Stimulated activated CD8-positive, alpha-beta memory T cell treated with anti-CD3 and anti-CD28 coated beads, Interleukin-2, amount 100 ng/mL, for 48 hours (primary cell): ENCODE measurements at places on chromosomes 3 and 15.

GRCh38 chr3:108518895-108519294 lies 8.5 kb upstream of the MYH15 start:
- no peak for DNase-seq

DNA sequence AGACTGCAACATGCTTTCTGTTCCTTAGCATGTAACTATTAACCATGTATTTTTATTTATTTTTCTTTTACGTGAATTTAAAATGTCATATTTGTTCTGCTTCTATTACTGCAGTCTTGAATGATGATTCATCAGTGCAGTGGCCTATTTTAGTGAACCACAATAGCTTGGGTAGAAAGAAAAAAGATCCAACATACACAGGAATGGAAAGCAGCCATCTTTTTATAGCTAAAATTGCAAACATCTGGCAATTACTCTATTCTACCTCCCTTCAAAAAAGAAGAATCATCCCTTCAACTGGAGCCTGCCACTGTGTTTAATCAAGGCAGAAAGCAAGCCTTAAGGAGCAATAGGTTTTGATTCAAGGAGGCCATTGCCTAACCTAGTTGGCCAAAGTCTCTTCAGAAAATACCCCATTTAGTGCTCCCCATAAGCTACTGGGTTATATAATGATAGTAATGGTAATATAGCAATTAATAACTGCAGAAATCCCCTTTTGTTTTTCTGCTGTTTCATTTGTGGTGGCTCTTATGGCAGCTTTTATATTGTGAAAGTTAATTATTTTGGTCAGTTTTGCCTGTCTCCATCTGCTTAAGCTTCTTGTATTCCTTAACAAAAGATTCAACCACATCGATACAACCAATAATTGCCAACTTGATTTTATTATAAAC lies 267.3 kb downstream of the LPP start:
- no peak for DNase-seq

DNA sequence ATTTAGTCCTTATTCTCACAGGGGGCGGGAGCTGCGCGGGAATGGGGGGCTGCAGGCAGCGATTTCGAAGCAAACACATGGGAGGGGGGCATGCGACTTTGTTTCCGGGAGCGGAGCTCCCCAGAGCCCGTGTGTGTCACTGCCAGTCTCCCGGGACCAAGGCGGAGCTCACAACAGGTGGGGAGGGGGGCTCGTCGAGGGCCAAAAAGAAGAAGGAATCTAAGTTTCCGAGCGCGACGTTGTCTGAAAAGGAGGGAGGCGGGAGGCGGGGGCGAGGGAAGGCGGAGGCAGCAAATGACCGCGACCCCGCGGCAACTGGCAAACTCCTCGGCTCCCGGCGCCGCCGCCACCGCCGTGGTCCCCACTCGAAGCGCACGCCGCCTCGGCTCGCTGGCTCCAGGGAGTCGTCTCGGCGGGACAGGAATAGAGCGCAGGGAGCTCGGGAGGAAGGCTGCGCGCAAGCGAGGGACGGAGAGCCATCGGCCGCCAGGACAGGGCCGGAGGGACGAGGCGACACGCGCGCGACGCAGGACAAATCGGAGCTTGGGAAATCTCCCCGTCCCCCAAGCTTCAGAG lies 1.4 kb downstream of the FOXP1 start:
- DNase-seq: peak; percentile 28

DNA sequence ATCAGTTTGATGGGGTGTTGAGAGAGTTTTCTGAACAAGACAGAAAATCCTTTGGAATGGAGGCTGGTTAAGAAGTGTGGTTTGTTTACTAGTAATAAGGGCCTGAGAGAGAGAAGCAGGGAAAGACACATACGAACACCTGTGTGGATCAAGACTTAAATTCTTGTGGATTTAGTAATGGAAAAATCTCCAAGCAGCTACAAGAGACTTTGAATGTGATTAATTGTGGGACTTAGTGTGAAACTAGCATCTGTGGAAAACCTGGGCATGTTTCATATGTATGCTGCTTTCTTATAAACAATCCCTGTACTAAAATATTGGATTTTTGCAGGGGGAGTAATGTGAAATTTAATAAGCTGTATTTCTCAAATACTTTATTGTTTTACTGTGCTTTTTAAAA lies 399.1 kb downstream of the SI start:
- no peak for DNase-seq

- no peak for DNase-seq
Measured at GRCh38 chr3:42823351-42823750, 14.1 kb downstream of the ACKR2 start.

DNA sequence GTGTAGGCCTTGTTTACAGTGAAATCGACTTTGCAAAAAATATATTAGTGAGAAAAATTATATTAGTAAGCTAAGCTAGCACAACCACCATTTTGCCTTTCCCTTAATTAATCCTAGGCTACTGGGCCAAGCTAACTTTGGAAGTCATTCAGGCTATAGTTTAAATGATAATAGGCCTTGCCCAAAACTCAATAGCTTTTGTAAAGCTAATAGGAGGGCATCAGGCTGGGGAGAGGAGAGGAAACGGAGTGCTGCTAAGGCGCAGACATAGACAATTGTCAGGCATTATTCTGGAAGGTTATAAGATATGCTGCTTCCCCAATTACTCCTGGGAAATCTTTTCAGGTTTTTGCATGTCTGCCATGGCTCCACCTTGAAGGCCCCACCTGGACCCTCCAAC lies 1286.0 kb downstream of the NSUN3 start:
- DNase-seq: no peak

GRCh38 chr3:177385831-177386301 lies 188.6 kb upstream of the TBL1XR1 start:
- DNase-seq: no peak

DNA sequence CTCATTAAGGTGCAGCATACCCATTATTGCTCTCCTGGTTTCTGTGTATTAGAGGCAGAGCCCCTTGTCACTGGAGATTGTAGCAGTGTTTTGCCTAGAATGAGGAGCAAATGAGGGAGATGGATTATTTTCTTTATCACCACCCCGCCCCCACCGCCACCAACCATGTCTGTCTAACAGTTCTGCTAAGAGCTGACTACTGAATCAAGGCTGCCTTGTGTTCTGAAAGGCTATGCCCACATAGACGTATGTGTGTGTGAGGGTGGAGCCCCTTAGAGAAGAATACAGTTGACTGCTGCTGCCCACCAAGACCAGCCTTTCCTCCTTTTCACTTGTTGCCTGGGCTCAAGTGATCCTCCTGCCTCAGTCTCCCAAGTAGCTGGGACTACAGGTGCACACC lies 47.4 kb downstream of the RAD54L2 start:
- DNase-seq: no peak
